ENCODE measurements at places on chromosomes 5 and 9.

DNA sequence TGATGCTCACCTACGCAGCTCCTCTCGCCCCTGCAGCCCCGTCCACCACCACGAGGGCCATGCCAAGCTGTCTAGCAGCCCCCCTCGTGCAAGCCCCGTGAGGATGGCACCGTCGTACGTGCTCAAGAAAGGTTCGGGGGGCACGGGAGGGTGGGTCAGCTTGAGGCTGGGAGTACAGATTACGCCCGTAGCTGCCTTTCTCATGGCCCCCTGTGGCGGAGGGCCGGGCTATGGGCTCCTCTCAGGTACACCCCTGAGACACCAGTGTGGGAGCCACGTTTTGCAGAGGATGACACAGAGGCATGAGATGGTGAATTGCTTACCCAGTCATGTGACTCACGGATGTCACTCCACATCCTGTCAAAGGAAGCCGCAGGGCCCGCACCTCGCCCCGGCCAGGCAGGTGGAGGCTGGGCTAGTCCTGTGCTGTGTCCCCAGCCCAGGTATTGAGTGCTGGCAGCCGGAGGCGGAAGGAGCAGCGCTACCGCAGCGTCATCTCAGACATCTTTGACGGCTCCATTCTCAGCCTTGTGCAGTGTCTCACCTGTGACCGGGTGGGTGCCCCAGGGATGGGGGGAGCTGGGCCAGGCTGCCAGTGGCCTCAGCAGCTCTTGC lies 33.7 kb downstream of the USP20 start:
- DNase-seq = no peak

DNA sequence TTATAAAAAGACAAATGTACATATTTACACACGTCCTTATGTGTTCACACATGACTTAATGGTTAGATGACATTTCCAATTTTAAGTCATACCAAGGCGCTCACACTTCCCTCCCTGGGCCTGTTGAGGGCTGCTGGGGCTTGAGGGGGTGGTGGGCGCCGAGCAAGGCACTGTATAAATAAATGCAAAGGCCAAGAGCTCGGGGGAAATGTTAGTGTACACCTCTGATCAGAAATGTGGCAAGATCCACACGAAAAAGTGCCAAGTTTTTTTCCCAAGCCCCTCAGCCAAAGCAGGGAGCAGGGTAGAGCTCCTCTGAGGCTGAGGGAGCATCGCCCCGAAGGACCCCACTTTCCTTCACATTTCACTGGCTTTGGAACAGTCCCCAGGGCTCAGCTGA lies 7.5 kb downstream of the IRF1 start:
- DNase-seq = no peak

DNA sequence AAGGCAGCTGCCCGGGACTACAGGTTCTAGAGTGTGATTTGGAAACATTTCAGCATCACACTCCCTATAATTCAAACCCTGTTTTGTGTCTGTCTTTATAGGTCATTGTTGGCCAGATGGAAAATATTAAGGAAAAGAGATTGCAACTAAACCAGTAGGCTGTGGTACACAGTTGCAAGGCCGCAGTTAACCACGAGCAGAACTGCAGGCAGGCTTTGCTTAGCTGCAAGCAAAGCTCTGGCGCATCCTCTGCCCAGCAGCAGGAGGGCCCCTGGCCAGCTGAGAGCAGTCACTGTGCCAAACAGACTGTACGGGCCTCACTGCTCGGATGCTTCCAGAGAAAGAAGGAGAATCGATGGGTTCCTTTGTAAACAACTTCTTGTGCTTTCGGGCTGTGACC lies 204.5 kb downstream of the DENND1A start:
- peak; percentile 33 for DNase-seq

GRCh38 chr9:83677596-83677995 lies 30.2 kb downstream of the UBQLN1 start:
- DNase-seq = no peak

GRCh38 chr5:90849939-90850338 lies 291.3 kb downstream of the ADGRV1 start:
- no peak for DNase-seq

- DNase-seq = no peak
These were observed 525.8 kb downstream of the AGTPBP1 start for GRCh38 chr9:85215961-85216360.

GRCh38 chr5:56986626-56986947 lies 34.7 kb upstream of the MIER3 start:
- no peak for DNase-seq

GRCh38 chr5:37037840-37038239 lies 161.3 kb downstream of the NIPBL start:
- DNase-seq = no peak

DNA sequence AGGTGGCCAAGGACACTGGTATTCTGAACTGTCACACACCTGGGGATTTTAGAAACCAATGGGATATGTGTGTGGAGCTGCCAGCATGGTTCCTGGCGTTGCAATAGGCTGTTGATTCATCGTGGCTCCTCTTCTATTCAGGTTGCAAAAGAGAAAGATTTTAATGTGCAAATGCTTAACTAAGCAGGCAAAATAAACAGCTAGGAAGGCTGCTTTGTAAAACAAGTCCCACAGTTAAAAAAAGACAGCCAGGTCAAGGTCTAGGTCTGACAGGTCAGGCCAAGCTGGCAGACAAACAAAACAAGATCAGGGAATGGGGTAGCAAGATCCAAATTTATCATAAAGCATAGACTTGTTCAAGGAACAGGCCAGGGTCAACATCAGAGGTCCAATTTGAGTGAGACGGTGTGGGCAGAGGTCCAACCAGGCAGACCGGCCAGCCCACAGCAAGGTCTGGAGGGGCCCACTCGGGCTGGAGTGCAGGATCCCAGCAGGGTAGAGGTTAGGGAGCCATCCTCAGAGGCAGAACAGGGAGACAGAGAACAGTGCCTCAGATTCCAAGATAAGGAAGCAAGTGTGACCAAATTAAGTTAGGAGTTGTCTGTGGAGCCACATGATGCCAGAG lies 45.6 kb downstream of the SUB1 start:
- no peak for DNase-seq

DNA sequence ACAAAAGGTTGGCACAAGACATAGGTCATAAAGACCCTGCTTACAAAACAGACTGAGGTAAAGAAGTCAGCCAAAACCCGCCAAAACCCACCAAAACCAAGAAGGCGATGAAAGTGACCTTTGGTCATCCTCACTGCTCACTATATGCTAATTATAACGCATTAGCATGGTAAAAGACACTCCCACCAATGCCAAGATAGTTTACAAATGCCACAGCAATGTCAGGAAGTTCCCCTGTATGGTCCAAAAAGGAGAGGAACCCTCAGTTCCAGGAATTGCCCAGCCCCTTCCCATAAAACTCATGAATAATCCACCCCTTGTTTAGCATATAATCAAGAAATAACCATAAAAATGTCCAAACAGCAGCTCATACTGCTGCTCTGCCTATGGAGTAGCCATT lies 27.7 kb downstream of the MLLT3 start:
- no peak for DNase-seq

GRCh38 chr9:94869415-94869843 lies 142.9 kb downstream of the AOPEP start:
- DNase-seq = no peak

DNA sequence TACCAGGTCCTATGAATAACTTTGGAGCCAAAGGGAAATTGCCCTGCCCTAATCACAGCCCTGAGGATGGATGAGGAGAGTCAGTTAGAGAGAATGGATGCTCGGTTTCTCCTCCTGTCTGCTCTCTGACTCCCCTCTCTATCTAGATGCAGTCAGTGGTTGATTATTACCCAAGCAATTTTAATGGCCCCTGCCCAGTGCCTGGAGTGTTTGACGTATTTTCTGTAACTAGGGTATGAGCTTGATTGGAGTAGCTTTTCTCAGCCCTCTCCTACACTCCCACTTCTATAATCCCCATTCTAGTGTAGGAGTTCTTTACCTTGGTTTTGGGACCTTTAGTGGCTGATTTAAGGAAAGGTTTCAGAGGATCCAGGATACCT lies 60.4 kb downstream of the DOCK2 start:
- no peak for DNase-seq

DNA sequence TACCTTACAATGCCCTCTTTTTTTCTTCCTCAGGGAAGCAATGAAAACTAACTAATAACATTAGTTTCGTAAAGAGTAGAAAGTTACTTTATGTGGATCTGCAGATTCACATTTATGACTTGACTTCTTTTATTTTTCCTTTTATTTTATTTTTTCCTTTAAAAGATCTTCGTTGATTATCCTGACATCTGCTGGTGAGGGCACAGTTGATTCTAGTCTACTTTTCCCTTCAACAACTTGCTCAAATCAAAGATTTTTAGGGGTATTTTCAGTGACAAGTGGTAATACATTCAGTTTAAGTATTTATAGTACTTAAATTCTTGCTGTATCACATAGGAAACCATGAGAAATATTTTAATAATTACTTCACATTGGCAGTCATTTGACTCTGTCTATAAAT lies 4.9 kb downstream of the EDIL3 start:
- DNase-seq = no peak

GRCh38 chr5:76175051-76175666 lies 92.0 kb downstream of the SV2C start:
- DNase-seq = peak; percentile 11

DNA sequence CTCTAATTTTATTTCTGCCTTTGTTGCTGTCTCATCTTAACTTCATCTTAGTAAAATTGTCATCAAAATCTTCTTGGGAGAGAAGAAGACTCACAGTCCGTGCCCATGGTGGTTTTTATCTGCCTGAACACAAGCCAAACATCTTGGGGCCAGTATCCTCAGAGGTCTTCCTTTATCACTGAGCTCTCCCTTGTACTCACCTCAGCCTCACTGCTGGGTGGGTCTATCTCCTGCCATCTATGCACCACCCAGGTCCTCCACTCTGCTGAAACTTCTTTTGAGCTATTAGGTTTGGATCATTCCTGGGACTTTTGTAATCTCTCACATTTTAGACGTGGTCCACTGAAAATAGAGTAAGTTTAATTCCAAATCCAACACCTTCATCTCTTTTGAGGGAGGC lies 116.3 kb upstream of the EPB41L4A start:
- no peak for DNase-seq

DNA sequence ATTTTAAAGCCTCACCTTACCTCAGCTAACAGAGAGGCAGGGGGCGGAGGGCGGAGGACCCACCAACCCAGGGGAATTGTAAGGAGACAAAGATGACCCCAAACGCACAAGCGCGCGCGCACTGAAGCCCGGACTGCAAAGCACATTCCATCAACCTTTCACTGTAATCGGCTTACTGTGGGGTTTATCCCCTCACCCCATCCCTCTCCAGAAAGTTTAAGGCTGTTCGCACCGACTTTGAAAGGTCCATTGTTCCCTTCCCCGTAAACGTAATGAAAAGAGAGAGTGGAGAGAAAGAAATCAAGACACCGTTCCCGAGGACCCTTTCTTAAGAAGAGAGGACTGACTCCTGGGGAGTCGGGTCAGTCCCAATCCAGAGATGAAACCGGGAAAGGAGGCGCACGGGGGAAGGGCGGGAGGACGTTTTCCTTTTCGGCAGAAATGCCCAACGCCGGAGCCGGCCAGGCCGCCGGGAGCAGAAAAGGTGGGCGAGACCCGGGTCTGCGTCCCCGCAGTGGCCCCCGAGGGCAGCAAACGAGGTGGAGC lies 464 bp downstream of the CEMIP2 start:
- no peak for DNase-seq
